Lower leg skin (tissue), 4 donors: ENCODE measurements at places on chromosomes 16 and 17.

DNA sequence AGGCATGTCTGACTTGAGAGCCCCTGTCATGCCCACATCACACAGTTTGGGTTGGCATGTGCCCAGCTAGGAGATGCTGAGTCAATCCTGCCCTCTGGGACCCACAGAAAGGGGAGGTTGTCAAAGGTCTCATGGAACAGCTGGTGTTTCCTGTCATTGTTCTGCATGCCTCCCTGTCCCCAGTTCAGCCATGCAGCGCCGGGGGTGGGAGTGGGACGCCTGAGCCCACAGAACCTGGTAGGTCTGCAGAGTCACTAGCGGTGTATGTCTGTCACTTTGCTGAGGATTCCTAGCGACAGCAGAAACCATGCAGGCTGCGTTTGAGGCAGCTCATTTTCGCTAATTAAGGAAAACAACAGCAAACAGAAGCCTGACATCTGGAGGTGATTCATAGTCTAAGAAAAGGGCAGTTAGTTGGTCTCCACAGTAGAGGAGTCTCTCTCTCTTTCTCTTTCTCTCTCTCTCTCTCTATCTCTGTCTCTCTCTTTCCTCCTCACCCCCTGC, 19.6 kb upstream of the CCL1 start:
- DNase-seq, result peak; percentile 66

DNA sequence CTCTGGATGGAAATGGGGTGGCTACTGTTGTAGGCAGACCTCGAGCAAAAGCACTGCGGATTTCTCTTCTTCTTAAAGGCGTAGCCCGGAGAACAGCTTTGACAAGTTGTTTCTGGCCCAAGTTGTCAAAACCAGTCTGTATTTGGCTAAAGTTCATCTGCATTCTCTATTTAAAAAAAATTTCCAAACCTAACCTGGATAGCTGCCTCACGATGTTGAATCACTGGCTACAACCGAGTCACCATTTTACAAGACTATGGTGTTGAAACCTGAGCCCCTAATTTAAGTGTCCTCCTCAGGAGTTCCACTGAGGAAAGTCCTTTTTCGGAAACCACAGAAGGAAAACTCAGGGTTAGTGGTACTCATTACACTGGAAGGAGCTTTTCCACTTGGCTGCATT, 1.5 kb downstream of the SLC16A6 start:
- peak; percentile 63 for DNase-seq

DNA sequence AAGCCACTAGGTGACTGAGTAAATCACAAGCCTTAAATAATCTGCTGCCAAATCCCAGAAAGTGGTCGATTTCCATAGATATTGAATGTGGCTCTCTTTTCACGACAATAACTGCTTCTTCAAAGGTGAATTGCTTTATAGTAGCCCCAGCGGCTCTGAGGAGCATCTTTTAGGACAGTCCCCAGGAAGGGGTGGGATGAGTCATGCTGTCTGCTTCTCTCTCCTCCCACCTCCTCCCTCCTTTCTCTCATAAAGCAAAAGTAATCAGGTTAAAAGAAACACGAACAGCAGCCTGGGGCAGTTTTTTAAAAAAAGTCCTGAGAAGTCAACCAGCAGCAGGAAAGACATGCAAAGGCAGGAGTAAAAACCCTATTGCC, 1.8 kb downstream of the KIAA0513 start:
- DNase-seq, result no peak

DNA sequence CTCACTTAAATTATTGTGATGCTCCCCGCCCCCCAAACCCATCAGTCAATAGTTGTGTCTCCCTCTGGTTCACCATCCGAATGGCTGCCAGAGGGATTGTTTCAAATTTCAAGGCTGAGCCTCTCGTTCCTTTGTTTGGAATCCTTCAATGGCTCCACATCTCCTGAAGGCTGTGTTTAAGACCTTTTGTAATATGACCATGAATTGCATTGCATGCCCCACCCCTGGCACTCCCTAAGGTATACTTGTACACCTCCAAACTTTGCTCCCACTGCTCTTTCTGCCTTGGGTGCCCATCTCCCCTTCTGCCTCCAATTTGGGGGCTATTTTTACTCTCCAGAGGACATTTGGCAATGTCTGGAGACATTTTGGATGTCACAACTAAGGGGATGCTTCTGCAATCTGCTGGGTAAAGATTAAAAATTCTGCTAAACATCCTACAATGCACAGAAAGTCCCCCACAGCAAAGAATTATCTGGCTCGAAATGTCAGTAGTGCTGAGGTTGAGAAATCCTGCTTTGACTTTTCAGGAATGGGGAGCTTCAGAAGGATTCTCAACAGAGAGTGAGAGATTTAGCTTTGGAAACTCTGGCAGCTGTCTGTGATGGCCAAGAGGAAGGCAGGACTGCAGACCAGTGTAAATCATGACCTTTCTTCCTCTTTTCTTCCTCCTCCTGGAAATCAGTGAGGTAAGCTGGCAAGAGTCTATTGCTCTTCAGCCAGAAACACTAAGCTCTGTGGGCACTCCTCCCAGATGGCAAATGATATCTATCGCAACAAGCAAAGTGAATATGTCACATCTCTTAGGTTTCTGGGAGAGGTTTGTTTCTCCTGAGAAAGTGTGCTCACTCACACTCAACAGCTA, 8.7 kb upstream of the IL4R start:
- peak; percentile 68 for DNase-seq
